ENCODE measurements at places on chromosomes 13 and 19. TPM values are rescaled to one million over a fixed set of nuclear protein-coding genes. Genes with fewer than 3 reads are reported as not detected.

- DNase-seq: no peak
- peaks cover 2% of the 10 kb centered on the region for H3K4me1 ChIP-seq
- H3K4me3 ChIP-seq: no peak overlapping the region
- no peaks in the 10 kb centered on the region for H3K27me3 ChIP-seq
- H3K36me3 ChIP-seq: no peaks in the 10 kb centered on the region
- no peak overlapping the region for H3K27ac ChIP-seq
These were observed 3.1 kb downstream of the ATP12A start for GRCh38 chr13:24683351-24683750.

DNA sequence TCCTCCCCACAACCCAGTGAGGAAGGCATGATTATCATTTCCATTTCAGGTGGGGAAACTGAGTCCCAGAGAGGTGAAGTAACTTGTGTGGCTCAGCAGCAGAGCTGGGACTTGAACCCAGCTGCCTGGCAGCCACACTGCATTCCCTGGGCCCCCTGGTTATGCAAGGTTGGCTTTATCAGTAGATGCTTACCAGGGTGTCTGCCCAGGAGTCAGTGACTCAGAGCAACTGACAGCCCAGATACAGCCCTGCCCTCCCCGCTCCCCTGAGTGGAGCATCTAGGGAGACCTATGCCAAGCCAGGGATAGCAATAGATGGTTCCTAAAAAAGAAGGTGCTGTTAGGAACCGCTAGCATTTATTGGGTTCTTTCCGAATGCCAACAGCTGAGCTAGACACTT lies 5.9 kb downstream of the IGLON5 start:
- H3K36me3 ChIP-seq: peaks cover 13% of the 10 kb centered on the region
- no peak for DNase-seq
- H3K4me3 ChIP-seq: no peak overlapping the region
- peaks cover 4% of the 10 kb centered on the region for H3K4me1 ChIP-seq
- no peaks in the 10 kb centered on the region for H3K27me3 ChIP-seq

- H3K27me3 ChIP-seq: no peaks in the 10 kb centered on the region
- H3K27ac ChIP-seq: no peak overlapping the region
- DNase-seq: no peak
- no peaks in the 10 kb centered on the region for H3K4me1 ChIP-seq
- H3K36me3 ChIP-seq: no peaks in the 10 kb centered on the region
These were observed 94.6 kb upstream of the RFC3 start for GRCh38 chr13:33723365-33723764.

- no peaks in the 10 kb centered on the region for H3K27me3 ChIP-seq
- DNase-seq: no peak
- peaks cover 10% of the 10 kb centered on the region for H3K36me3 ChIP-seq
- H3K27ac ChIP-seq: no peak overlapping the region
- no peaks in the 10 kb centered on the region for H3K4me1 ChIP-seq
- H3K4me3 ChIP-seq: no peak overlapping the region
These were observed 4.2 kb downstream of the ADPRHL1 start for GRCh38 chr13:113448885-113449692.

DNA sequence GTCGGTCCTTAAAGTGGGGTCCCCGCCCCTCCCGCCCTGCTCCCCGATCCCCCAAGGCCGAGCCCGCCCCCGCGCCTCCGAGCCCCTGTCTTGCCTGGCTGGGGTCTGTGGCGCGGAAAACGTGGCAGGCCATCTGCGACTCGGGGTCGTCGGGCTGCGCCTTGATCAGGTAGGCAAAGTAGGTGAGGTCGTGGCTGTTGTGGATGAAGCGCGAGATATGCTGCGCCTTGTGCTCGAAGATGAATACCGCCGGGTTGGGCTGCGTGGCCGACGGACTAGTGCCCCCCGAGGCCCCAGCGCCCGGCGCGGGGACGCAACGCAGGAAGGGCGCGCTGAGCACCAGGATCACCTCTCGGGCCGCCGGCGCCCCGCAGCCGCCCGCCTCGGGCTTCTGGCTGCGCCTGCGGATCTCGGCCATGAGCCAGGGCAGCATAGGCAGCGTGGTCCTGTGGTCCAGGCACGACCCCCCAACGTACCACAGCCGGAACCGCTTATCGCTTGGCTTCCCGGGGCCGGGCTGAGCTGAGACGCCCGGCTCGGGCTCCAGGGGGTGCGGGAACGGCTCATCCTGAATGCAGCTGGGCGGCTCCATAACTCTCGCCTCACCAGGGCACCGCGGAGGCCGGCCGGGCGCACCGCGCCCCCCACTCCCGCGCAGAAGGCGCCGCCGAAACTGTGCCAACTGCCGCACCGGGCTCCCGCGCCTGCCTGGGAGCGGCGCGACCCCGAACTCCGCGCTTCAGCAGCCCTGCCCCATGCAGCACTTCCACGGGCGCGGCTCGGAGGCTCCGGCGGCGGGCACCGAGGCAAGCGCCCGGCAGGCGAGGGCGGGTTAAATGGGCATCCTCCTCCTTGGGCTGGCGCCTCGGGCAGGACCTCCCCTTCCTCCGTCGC lies 546 bp downstream of the TBC1D4 start:
- DNase-seq: peak; percentile 52
- H3K27ac ChIP-seq: no peak overlapping the region
- H3K4me3 ChIP-seq: peak overlapping the region; percentile 88
- no peaks in the 10 kb centered on the region for H3K4me1 ChIP-seq
- H3K27me3 ChIP-seq: no peaks in the 10 kb centered on the region
- H3K36me3 ChIP-seq: no peaks in the 10 kb centered on the region

DNA sequence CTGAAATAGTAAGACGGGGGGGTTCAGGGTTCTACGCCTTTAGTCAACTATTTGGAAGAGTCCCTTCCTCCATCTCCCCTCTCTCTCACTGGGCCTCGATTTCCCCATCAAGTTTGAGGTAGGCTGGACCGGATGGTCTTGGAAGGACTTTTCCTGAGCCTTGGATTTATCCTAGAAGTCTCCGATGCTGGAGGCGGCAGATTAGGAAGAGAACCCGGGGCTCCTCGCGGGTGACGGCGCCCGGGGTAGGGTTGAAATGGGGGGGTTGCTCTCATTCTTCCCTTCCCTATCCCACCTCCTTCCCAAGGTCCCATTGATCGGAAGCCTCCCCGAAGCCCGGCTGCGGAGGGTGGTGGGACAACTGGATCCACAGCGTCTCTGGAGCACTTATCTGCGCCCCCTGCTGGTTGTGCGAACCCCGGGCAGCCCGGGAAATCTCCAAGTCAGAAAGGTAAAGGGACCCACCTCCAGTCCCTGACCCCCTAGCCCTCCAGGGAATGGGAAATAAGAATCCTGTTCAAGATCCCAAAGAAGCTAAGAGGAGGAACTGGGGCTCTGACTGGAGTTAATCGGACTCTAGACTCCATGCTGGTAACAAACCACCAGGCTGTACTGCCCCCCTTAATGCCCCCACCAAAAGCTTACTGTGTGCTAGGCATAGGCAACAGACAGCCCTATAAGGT lies 781 bp downstream of the QPCTL start:
- peak overlapping the region; percentile 96 for H3K4me3 ChIP-seq
- peak; percentile 83 for DNase-seq
- H3K36me3 ChIP-seq: peaks cover 47% of the 10 kb centered on the region
- H3K27ac ChIP-seq: no peak overlapping the region

- H3K27me3 ChIP-seq: no peaks in the 10 kb centered on the region
- DNase-seq: no peak
- H3K27ac ChIP-seq: no peak overlapping the region
- H3K4me3 ChIP-seq: no peak overlapping the region
- peaks cover 9% of the 10 kb centered on the region for H3K4me1 ChIP-seq
These were observed 421.3 kb downstream of the DIAPH3 start for GRCh38 chr13:59742467-59742866.

DNA sequence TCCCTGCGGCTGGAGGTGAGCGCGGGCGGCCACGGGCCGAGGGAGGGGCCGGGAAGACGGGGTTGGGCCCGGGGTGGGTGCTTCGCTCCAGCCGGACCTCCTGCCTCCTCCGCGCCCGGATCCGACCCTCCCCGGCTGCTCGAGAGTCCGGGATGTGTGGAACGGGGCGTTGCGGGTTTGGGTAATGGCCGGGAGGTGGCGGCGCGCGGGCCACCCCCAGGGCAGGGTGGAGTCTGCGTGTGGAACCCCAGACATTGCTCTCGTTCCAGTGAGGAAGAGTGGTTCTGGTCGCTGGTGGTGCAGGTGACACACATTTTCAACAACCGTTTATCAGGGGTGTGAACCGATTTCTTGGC lies 38.8 kb downstream of the ARHGEF7 start:
- no peak for DNase-seq
- H3K36me3 ChIP-seq: peaks cover 2% of the 10 kb centered on the region
- H3K4me1 ChIP-seq: no peaks in the 10 kb centered on the region
- H3K4me3 ChIP-seq: peak overlapping the region; percentile 89

DNA sequence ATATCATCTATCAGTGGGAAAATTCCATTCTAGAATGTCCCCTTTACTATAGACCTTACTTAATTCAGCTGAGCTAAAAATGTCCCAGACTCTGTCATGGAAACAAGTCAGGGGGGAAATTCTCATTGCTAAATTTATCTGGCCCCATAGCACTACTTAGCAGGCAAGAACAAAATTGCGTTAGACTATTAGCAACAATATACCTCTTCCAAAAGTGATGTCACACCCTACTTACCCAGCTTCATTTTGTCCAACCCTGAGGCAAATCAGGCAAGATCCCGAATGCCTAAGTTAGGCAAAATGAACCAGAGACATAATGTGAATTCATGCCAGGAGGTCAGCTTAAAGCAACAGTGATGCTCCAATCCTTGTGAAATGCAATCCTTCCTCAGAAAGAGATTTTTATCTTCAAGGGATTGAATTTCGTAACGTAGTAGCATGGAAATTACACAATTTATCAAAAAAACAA lies 93.7 kb downstream of the FRY start:
- H3K27me3 ChIP-seq: no peaks in the 10 kb centered on the region
- DNase-seq: no peak
- H3K4me1 ChIP-seq: no peaks in the 10 kb centered on the region
- no peak overlapping the region for H3K4me3 ChIP-seq
- peaks cover 22% of the 10 kb centered on the region for H3K36me3 ChIP-seq

DNA sequence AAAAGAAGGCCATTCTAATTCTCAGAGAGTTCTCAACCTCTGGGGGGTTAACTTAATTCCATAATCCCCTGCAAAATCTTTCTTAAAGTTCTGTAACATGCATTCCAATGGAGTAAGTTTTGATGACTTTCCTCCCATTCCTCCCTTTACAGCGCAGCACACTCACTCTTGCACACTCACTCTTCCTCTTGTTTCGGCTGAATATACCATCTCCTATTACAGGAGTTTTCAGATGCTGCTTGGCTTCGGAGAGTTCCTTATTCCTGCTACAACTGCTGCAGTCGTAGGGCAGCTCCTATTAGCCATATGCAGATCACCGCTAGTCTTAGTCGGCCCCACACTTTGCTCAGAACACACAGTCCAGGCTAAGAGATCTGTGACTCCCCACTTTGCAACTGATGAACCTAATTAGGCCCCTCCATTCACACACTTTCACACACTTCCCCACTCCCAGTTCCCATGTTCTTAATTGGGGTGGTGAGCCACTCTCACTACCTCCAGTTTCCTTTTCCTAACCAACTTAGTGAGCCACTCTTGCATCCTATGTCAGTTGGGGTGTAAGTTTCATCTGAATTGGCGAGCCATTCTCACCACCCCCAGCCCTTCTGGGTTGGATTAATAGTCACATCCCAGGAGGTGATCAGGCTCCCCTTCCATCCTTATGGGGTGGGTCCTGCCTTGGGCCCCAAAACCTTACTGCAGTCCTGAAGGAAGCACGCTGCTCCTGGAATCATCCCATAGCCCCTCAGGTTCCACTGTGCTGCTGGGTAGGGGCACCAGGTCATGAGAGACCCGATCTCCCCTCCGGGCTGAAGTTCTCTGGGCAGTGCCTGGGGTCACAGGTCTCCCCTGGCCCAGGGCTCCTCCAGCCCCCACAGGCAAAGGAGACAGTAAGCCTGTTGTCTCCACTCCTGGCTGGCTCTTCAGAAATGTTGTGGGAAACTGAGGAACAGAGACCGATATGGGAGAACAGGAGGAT lies 53.9 kb downstream of the OR10H4 start:
- no peak overlapping the region for H3K4me3 ChIP-seq
- H3K4me1 ChIP-seq: no peaks in the 10 kb centered on the region
- peaks cover 4% of the 10 kb centered on the region for H3K36me3 ChIP-seq
- H3K27ac ChIP-seq: no peak overlapping the region

GRCh38 chr19:34573226-34573864 lies 91.8 kb downstream of the WTIP start:
- H3K4me1 ChIP-seq: no peaks in the 10 kb centered on the region
- no peak overlapping the region for H3K27ac ChIP-seq
- peaks cover 8% of the 10 kb centered on the region for H3K36me3 ChIP-seq
- no peak overlapping the region for H3K4me3 ChIP-seq
- DNase-seq: no peak
- no peaks in the 10 kb centered on the region for H3K27me3 ChIP-seq

GRCh38 chr19:54481326-54481930 lies 8.3 kb upstream of the CDC42EP5 start:
- peak; percentile 85 for DNase-seq
- no peaks in the 10 kb centered on the region for H3K27me3 ChIP-seq
- H3K27ac ChIP-seq: no peak overlapping the region
- H3K4me1 ChIP-seq: no peaks in the 10 kb centered on the region

- no peaks in the 10 kb centered on the region for H3K4me1 ChIP-seq
- no peaks in the 10 kb centered on the region for H3K27me3 ChIP-seq
- H3K36me3 ChIP-seq: no peaks in the 10 kb centered on the region
- DNase-seq: no peak
- H3K4me3 ChIP-seq: no peak overlapping the region
These were observed 55.1 kb downstream of the RFX2 start for GRCh38 chr19:6055013-6055795.

GRCh38 chr19:31578326-31578725 lies 229.1 kb upstream of the TSHZ3 start:
- H3K27ac ChIP-seq: no peak overlapping the region
- H3K4me1 ChIP-seq: no peaks in the 10 kb centered on the region
- H3K27me3 ChIP-seq: no peaks in the 10 kb centered on the region
- H3K4me3 ChIP-seq: no peak overlapping the region
- H3K36me3 ChIP-seq: no peaks in the 10 kb centered on the region

DNA sequence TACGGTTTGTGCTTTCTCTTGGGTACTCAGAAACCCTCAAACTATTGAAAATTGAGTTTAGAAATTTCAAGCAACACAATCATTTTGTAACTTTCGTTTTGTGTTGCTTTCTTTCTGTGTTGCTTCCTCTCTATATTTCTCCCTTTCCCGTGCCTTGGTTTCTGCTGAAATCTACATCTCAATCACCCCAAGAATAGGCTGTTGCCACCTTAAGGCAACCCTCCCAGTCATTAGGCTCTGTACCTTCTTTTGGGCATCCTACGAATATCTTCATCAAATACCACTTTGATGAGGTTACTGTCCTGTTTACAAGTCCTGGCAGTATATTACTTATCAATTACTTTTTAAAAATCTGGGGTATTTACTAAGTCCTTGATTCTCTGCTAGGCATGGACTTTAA lies 621.6 kb downstream of the GPC6 start:
- no peaks in the 10 kb centered on the region for H3K4me1 ChIP-seq
- no peak overlapping the region for H3K4me3 ChIP-seq
- no peak for DNase-seq

SLC6A16 gene
- total RNA-seq: 3.2 TPM

HSPB6 gene
- 0.37 TPM for total RNA-seq

KCNK6 gene
- total RNA-seq: 5.4 TPM

C1QTNF9 gene
- not detected for total RNA-seq

OR7C1 gene
- total RNA-seq: not detected

LHFPL6 gene
- 3.9 TPM for total RNA-seq

Measured in H9 (cell line).